ENCODE measurements at places on chromosomes 4 and X.

DNA sequence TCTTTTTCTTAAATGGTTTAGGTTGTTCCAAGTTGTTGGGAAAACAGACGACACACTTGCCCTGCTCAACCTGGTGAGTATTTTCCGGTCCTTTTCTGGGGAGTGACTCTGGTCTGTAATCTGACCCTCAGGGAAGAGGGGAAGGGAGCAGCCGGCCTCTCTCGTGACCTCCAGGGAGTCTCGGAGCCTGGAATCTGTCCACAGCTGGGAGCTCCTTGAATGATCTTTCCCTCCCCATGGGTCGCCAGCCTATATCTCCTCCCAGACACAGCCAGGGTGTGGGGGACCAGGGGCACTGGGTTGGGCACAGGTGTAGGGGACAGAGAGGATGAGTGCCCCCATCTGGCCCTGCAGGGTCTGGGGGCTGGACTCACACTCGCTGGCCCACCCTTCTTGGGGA is 18.9 kb downstream of the TMEM175 start:
- DNase-seq, result no peak

- peak; percentile 37 for DNase-seq
Observed at GRCh38 chrX:115616943-115617563, 56.1 kb downstream of the PLS3 start.

DNA sequence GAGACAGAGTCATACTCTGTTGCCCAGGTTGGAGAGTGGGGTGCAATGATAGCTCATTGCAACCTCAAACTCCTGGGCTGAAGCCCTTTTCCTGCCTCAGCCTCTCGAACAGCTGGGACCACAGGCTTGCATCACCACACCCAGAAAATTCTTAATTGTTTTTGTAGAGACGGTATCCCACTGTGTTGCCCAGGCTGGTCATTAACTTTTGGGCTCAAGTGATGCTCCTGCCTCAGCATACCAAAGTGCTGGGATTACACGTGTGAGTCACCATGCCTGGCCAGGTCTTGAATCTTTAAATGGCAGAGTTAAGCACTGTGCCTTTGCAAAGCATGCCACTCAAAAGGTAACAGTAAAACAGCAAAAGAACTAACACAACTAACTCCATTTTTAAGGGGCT is 28.6 kb upstream of the BBS12 start:
- no peak for DNase-seq

DNA sequence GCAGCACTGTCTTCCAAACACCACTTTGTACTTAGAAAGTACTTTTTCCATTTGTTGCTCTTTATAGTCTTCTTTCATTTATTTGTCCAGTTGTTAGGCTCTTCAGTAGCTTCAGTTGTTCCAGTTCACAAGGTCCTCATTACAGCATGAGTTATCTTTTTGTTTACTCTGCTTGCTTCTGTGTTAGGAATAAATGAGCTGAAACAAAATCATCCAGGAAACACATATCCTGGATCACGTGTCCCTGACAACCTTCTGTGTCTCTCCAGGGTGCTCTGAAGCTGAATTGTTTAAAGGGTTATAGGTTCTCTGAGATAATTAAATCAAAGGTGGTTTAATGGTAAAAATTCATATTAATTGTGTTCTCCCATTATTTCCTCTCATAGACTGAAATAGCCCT is 19.9 kb upstream of the KLHL8 start:
- no peak for DNase-seq

- DNase-seq, result no peak
Observed at GRCh38 chrX:16063921-16064320, 59.4 kb upstream of the GRPR start.

GRCh38 chr4:153345012-153345981 is 809 bp downstream of the MND1 start:
- peak; percentile 64 for DNase-seq

DNA sequence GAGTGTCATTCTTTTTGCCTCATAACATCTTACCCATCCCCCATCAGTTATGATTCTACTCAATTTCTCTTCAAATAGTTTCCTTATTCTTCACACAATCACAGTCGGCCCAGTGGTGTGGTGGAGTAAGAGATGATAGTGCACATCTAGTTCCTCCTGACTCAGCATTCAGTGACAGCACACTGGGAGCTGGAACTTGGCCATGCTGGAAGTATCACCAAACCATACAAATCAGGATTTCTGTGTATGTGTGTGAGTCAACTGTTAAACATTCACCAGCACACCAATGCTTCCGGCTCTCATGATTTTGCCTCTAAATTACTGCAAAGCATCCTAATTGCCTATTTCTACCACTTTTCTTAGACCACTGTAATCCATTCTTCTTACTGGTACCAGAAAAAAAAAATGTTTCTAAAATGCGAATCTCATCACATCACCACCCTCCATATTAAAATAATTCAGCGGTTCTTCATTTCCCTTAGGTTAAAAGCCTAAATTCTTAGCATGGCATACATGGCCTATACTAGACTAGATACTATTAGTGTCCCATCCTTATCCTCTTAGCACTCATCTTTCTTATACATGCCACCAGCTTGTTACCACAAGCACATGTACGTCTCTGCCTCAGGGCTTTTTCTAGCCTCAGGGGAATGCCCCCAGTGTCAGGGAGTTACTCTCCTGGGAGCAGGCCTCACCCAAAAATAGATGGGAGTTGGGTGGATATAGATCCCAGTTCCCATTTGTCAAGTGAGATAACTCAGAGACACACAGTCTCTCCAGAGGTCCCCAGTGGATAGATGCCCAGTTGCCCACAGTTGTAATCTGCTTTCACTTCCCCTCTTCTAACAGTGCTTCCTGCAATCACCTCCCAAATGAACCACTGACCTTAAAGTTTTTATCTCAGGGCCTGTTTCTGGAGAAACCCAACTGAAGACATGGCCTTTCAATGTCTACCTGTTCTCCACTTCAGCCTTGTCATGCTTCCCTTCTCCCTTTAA is 49.2 kb upstream of the DDX53 start:
- DNase-seq, result peak; percentile 1

DNA sequence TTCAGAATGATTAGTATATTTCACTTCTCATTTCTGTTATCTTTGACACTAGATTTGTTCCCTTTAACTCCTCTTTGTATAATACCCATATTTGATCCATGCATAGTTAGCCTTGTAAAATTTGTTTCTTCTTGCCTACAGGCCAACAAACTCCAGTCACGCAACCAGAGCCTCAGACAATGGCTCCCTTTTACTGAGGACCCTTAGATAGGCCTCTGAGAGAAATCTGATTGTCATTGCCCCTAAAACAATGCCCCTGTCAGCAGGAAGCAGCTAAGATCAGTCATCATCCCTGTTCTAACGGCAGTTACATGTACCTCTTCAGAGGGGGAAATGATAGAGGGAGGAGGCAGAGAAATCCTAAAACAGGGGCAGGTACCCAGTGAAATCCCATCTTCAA is 190.6 kb upstream of the TENT5D start:
- no peak for DNase-seq

All from SW 1271 (cell line).